ENCODE measurements at places on chromosomes 7 and 10.

GRCh38 chr7:4147926-4148620, 534.0 kb upstream of the FOXK1 start:
- no peak for DNase-seq

GRCh38 chr10:97459933-97460332, 14.0 kb downstream of the ZDHHC16 start:
- no peak for DNase-seq

GRCh38 chr10:103663802-103664201, 170.3 kb downstream of the NEURL1 start:
- DNase-seq, result no peak

GRCh38 chr10:27741173-27742091, 4.2 kb downstream of the MKX start:
- peak; percentile 67 for DNase-seq

- no peak for DNase-seq
Measured at GRCh38 chr7:67306331-67306730, 309.7 kb downstream of the TYW1 start.

GRCh38 chr7:157700231-157701005, 363.6 kb downstream of the DNAJB6 start:
- no peak for DNase-seq

- no peak for DNase-seq
Measured at GRCh38 chr7:139875821-139876241, 46.8 kb downstream of the TBXAS1 start.

GRCh38 chr10:102413053-102413705, 5.4 kb downstream of the PSD start:
- peak; percentile 61 for DNase-seq

DNA sequence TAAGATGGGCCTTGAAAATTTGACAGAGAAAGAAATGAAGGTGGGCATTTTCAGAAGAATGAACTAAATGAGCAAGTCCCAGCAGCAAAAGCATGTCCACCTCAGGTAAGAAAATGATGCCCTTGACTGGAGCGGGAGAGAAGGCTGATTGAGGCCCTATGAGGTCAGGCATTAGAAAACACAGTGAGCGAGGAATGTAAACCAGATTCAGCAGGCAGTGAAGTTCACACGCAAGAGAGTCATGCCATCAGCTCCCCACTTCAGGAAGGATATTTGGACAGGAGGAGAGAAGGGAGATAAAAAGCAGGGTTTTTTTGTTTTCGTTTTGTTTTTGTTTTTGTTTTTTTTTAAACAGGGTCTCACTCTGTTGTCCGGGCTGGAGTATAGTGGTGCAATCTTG, 166.4 kb downstream of the PPP1R17 start:
- DNase-seq, result no peak

Data from activated CD8-positive, alpha-beta memory T cell treated with anti-CD3 and anti-CD28 coated beads for 24 hours (primary cell).